ENCODE measurements at places on chromosomes 11 and 22. TPM values are rescaled to one million over a fixed set of nuclear protein-coding genes. Genes with fewer than 3 reads are reported as not detected.
A peak's percentile ranks its signal among the peaks of the same experiment; 100 is the strongest.

Gene OR5P2
- total RNA-seq = not detected

Gene ART1
- 0.07 TPM for total RNA-seq

Gene GAS2
- 1.7 TPM for total RNA-seq

Gene SYT9
- total RNA-seq = 0.67 TPM

DNA sequence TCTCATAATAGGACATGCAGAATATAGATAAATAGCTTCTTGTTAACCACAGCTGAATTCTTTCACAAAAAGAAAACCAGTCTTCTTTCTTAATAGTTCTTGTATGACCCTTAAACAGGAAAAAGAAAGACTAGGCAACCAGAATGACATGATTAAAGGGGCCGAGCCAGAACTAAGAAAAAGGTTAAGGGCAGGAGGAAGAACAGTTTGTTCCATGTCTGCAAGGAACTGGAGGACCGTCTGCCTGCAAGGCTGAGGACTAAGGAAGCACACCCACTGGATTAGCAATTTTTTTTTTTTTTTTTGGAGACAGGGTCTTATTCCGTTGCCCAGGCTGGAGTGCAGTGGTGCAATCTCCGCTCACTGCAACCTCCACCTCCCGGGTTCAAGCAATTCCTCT, 26.0 kb upstream of the TMPRSS5 start:
- no peak for DNase-seq

DNA sequence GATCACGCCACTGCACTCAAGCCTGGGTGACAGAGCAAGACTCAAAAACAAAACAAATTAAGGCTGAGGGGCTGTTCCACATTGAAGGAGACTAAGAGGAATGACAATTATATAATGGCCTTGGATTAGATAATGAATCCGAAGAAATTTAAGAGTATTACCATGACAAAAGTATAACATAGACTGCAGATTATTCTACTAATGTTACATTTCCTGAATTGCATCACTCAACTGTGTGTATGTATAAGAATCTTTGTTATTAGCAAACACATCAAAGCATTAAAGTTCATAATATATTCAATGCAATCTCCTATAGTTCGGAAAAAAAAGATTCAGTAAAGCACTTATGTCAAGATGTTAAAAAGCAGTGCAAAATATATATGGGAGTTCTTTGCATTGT, 27.5 kb downstream of the CSTF3 start:
- no peak for DNase-seq

GRCh38 chr11:35234460-35235156, 95.6 kb downstream of the CD44 start:
- DNase-seq = no peak

GRCh38 chr11:32387411-32387810, 47.9 kb downstream of the WT1 start:
- DNase-seq = no peak

GRCh38 chr11:17328871-17329494, 22.6 kb upstream of the NCR3LG1 start:
- DNase-seq = no peak

DNA sequence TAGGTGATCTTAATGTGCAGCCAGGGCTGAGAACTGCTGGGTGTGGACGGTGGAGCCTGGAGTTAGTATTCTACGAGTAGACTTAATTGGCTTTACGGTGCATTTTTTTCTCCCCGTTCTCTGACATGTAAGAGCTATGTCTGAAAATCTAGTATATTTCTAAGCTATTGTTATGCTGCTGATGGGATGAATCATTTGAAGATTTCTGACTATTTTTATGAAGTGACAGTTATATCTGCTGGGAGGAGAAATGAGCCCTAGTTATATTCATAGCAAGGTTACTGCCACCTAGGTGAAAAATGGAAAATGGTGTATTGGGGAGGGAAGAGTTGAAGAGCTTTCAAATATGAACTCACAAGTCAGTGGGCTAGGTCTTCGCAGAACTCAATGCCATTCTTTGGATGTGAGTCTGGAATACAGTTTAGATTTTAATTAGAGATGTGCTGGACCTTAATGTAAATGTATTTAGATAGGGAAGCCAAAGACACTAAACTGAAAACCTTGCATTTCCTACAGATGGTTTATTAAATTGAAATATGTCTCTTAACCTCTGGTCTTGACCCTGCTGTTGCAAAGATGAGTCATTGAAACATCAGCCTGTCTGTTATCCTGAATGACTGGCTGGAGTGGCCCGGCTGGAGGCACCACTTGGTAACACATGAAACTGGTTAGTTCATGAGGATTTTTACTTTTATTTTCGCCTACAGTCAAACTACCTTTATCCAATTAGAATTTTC, 293.7 kb downstream of the DDX10 start:
- DNase-seq = no peak

DNA sequence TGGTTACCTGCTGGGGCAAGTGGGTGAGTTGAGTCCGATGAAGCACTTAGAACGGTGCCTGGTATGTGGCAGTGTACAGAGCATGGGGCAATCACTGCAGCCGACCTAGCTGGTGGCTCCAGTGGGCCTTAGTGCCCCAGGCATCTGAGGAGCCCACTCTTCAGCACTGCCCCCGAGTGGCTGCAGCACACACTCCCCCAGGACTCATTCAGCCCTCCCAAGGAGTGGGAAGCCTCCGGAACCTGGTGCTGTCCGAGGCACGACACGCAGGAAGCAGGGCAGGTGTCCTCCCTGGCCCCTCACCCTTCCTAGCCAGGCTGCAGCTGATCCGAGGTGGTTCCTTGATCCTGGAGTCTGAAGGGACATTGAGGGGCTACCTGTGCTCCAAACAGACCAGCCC, 42.4 kb upstream of the PRODH start:
- no peak for DNase-seq

DNA sequence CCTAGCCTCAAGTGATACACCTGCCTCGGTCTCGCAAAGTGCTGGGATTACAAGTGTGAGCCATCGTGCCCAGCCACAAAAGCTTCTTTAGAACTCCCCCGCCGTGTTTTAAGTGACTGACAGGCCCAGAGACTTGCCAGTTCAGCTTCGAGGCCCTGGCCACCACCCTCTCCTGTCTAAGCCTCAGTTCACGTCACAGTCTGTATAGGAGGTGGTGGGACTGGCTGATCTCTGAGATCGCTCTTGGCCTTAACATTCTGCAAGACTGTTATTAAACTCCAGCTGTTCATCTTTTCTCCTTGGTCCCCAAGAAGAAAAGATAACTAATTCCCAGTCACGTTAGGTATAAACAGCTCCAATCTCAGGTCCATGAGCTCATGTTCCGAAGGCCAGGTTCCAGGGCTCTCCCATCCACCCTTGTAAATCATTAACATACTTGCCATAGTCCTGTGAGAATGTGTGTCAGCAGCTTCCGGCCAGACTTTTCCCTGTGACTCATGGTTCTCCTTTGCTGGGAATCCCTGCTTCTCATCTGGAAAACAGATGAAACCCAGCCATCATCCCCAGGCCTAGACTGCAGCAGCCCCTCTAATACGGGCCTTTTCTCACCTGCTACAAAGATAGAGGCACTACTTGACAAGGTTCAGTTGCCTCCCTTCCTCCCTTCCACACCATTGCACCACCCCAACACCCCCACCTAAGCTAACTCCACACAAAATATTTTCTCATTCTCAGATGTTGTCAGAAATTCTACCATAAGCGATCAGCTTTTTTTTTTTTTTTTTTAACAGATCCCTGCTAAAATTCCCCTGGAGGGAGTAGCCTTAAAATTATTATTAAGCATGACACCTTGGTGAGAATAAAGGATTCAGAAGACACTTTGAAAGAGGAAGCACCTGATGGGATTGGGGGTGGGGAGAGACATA, 5.6 kb upstream of the KIAA0930 start:
- no peak for DNase-seq

DNA sequence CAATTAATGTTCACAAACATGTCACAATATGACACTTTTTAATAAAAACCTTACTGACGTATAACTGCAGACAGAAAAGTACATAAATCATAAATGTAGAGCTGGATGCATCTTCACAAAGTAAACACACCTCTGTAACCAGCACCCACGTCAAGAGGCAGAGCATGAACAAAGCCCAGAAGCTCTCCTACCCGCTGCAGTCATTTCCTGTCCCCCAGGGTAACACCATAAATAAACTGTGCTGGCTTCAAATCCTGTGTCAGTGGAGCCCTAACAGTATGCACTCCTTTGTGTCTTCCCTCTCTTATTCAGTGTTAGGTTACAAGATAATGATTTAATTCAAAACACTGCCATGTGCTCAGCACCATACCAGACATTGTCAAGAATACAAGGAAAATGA, 5.7 kb downstream of the SYT13 start:
- no peak for DNase-seq

DNA sequence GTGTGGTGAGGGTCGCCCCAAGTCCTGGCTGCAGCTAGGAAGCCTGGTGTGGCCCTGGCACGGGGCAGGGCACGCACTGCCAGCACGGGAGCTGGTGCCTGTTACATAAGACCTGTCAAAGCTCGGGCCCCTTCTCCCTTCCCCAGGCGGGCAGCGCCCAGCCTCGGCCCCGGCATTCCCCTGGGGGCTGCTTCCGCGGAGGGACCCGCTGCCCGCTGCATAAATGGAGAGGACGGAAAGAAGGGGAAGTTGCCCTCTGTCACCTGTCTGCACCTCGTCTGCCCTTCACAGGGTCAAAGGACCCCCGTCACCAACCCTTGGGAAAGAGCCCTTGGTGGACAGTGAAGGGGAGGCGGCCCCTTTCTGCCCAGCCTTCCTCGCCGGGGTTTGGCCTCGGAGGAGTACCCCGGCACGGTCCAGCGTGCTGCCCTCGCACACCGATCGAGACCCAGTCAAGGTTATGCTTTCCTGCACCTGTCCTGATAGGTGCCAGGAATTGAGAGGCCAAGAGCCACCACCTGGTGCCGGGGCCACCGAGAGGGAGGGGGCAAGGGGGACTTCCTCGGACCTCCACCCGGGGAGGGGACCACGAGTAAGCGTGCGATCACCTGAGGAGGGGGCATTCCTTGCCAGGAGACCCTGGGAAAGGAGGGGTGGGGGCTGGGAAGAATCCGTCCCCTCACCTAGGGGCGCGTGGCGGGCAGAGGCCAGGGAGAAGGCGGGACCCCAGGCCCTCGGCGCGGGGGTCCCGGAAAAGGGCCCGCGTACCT, 16.8 kb upstream of the MFRP start:
- peak; percentile 72 for DNase-seq

DNA sequence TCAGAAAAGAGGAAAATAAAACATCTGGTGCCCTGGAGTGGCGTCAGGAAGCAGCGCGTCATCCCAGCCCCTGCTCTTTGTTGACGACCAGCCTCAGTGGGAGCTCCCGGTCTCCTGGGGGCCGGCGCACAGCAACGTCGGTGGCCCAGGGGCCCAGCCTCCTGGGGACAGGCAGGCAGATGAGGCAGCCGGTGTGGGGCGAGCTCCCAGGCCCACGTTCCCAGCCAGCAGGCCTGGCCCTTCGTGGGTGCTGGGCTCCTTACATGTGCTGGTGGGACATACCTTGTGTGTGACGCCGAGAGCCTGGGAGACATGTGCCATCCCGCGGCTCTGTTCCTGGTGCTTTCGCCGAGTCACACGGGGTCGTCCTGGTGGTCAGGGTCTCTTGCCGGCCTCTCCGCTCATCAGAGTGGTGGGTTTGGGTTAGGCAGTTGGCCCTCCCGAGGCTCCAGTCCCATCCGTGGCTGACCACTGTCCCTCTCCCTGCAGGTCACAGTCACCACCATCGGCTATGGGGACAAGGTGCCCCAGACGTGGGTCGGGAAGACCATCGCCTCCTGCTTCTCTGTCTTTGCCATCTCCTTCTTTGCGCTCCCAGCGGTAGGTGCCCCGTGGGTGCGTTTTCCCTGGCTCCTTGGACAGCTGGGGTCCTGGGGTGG, 116.7 kb downstream of the KCNQ1OT1 start:
- peak; percentile 56 for DNase-seq

DNA sequence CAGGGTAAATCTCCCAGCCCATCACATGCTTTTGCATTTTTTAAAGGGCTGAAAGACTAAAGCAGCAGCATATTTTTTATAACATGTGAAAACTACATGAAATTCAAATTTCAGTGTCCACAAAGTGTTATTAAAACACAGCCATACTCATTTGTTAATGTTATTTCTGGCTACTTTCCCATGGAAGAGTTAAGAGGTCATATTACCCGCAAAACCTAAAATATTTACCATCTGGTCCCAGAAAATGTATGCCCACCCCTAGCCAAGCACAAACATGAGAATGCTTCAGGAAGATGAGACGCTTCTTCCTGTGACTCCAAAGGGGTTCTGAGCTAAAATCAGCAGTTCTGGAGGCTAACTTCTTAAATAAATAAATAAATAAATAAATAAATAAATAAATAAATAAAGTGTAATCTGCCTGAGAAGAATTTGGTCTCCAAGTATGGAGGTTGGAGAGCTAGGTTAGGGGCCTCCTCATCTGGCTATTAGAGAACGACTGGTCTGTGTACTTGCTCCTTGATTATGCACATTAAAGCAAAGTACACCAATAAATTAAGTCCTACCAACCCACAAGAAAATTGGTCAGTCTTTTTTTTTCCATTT, 9.7 kb downstream of the IMMP1L start:
- no peak for DNase-seq

DNA sequence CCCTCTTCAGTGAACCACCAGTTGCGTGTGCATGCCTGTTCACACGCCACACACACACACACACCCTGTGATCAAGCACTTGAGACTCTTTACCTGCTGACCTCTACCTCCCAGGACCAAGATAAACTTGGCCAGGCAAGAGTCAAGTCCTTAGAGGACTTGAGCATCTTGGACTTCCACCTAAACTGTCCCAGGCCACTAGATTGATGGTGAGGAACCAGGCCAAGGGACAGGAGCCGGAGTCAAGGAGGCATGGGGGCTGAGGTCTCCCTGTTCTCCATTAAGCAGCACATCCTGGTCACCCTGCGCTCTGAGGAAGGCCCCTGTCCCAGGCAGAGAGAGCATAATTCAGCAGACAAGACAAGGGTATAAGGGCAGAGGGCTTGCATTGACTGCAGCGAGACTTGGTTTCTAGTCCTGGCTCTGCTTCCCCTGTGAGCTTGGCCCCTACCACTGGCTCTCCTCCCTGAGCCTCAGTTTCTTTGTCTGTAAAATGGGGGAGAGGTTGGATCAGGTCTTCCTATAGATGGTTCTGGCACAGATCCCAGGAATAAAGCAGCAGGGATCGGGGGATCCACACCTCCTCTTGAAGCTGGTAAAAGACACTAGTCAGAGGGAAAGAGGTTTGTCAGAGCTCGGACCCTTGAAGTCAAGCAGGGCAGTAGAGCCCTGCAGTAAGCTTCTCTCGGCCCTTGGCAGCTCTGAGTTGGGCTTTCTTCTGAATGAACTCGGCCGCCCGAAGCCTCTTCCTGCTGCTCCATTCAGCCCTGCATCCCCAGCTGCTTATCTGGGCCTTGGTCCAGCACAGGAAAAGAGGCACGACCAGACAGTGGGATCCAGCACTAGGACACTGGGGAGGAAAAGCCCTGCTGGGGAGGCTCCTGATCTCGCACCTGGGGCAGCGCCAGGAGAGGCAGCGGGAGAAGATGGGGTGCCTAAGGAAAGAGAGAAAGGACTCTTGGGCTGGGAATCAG, 2.0 kb downstream of the CREB3L1 start:
- DNase-seq = peak; percentile 53

DNA sequence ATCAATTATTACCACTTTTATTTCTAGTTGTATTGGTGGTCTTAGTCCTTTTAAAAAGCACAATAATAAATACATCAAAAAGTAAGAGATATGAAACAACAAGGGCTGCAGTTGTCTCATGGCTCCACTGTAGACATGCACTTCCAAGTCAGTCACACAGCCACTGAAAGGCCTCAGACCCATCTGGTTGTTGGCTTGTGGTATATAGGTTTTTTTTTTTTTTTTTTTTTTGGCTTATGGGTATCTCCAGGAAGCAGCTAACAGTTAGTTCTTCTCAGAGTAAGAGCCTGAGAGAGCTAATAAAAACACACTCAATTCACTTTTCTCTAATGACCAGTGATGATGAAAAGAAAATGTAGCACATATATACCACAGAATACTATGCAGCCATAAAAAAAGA, 6.0 kb upstream of the OR52E6 start:
- no peak for DNase-seq
